ENCODE measurements at places on chromosomes 12 and 14. TPM values are rescaled to one million over a fixed set of nuclear protein-coding genes. Genes with fewer than 3 reads are reported as not detected.

Gene SDR9C7
- not detected for total RNA-seq

Gene NANOG
- total RNA-seq: 0.64 TPM

Gene SLC17A8
- total RNA-seq: 1.2 TPM

Gene LHX5
- 0.41 TPM for total RNA-seq

Gene MCRS1
- 88.1 TPM for total RNA-seq

Gene ACADS
- total RNA-seq: 11.8 TPM

Gene BCL2L14
- total RNA-seq: 1.1 TPM

Gene RNFT2
- total RNA-seq: 32.1 TPM

Gene SERPINA5
- 37.7 TPM for total RNA-seq

Gene KIF5A
- total RNA-seq: 2.8 TPM

Gene FGD4
- 85.6 TPM for total RNA-seq

Gene RAB5B
- 116 TPM for total RNA-seq

Gene LBHD2
- not detected for total RNA-seq

GRCh38 chr12:54216797-54217661 lies 28.2 kb upstream of the SMUG1 start:
- H3K4me1 ChIP-seq: peaks cover 10% of the 10 kb centered on the region
- no peak overlapping the region for H3K27ac ChIP-seq
- no peaks in the 10 kb centered on the region for H3K36me3 ChIP-seq
- peaks cover 66% of the 10 kb centered on the region for H3K27me3 ChIP-seq
- H3K4me3 ChIP-seq: peak overlapping the region; percentile 6

- H3K4me1 ChIP-seq: peaks cover 7% of the 10 kb centered on the region
- no peaks in the 10 kb centered on the region for H3K36me3 ChIP-seq
- H3K4me3 ChIP-seq: no peak overlapping the region
- no peak overlapping the region for H3K27ac ChIP-seq
These were observed 48.1 kb upstream of the ATXN7L3B start for GRCh38 chr12:74489543-74489942.

GRCh38 chr12:6461401-6462233 lies 8.9 kb downstream of the VAMP1 start:
- no peaks in the 10 kb centered on the region for H3K4me1 ChIP-seq
- H3K27ac ChIP-seq: no peak overlapping the region
- peaks cover 3% of the 10 kb centered on the region for H3K27me3 ChIP-seq
- peaks cover 3% of the 10 kb centered on the region for H3K36me3 ChIP-seq
- H3K4me3 ChIP-seq: no peak overlapping the region

DNA sequence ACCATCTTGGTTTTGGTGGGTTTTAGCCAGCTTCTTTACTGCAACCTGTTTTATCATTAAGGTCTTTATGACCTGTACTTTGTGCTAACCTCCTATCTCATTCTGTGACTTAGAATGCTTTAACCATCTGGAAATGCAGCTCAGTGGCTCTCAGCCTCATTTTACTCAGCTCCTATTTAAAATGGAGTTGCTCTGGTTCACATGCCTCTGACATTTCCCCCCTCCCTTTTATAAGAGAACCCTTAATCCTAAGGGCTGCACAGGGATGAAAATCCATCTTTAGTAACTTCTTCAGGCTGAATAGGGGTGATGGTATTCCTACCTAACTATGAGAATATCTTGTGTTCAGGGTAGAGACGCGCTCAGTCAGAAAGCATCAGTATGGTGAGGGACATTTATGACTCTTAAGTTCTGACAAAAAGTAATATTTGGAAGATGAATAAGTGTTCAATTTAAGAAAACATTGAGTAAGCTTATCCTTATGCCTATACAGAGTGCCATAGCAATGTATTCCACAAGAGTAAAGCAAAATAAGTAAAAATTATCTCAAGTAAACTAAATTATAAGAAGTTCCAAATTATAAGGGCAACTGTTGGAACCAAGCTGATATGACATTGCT lies 15.2 kb downstream of the SLC38A1 start:
- peak overlapping the region; percentile 60 for H3K27ac ChIP-seq
- H3K4me1 ChIP-seq: no peaks in the 10 kb centered on the region
- no peak overlapping the region for H3K4me3 ChIP-seq
- no peak for DNase-seq
- H3K27me3 ChIP-seq: no peaks in the 10 kb centered on the region

DNA sequence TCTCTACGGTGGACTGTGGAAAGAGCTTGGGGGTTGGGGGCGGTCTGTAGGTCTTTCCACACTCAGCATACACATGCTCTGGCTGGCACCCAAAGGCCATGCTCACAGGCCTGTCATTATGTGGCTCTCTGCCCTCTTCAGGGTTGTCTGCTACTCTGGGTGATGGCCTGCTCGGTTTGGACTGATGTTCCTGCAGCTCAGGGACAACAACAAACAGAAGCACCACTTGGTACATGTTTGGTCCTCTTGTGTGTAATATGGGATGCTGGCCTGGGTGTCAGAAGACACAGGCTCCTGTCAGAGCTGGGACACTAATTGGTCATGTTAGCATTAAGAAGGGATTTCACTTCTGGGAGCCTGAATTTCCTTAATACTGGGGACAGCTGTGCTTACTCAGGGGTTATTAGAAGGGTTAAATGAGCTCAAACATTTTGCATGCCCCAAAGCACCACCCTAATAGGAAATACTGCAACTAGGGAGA lies 32.7 kb upstream of the SELPLG start:
- no peak overlapping the region for H3K4me3 ChIP-seq
- H3K27ac ChIP-seq: no peak overlapping the region
- no peaks in the 10 kb centered on the region for H3K27me3 ChIP-seq
- H3K36me3 ChIP-seq: peaks cover 2% of the 10 kb centered on the region
- H3K4me1 ChIP-seq: peaks cover 11% of the 10 kb centered on the region

- H3K4me3 ChIP-seq: no peak overlapping the region
- no peak for DNase-seq
- H3K36me3 ChIP-seq: peaks cover 2% of the 10 kb centered on the region
- peaks cover 10% of the 10 kb centered on the region for H3K4me1 ChIP-seq
- H3K27me3 ChIP-seq: no peaks in the 10 kb centered on the region
These were observed 142.4 kb downstream of the PLCZ1 start for GRCh38 chr12:18595412-18595811.

GRCh38 chr12:5739917-5740316 lies 205.1 kb downstream of the ANO2 start:
- no peak for DNase-seq
- H3K36me3 ChIP-seq: no peaks in the 10 kb centered on the region
- H3K4me1 ChIP-seq: peaks cover 6% of the 10 kb centered on the region
- H3K27me3 ChIP-seq: peaks cover 36% of the 10 kb centered on the region
- H3K4me3 ChIP-seq: no peak overlapping the region

- H3K36me3 ChIP-seq: no peaks in the 10 kb centered on the region
- no peak for DNase-seq
- H3K27ac ChIP-seq: no peak overlapping the region
- H3K27me3 ChIP-seq: no peaks in the 10 kb centered on the region
- H3K4me1 ChIP-seq: peaks cover 26% of the 10 kb centered on the region
- no peak overlapping the region for H3K4me3 ChIP-seq
These were observed 56.7 kb downstream of the MIPOL1 start for GRCh38 chr14:37254411-37254947.

GRCh38 chr12:122964439-122965257 lies 1.6 kb downstream of the ABCB9 start:
- H3K4me3 ChIP-seq: peak overlapping the region; percentile 19
- H3K36me3 ChIP-seq: no peaks in the 10 kb centered on the region
- DNase-seq: no peak
- H3K27ac ChIP-seq: no peak overlapping the region
- peaks cover 1% of the 10 kb centered on the region for H3K4me1 ChIP-seq
- H3K27me3 ChIP-seq: peaks cover 5% of the 10 kb centered on the region

DNA sequence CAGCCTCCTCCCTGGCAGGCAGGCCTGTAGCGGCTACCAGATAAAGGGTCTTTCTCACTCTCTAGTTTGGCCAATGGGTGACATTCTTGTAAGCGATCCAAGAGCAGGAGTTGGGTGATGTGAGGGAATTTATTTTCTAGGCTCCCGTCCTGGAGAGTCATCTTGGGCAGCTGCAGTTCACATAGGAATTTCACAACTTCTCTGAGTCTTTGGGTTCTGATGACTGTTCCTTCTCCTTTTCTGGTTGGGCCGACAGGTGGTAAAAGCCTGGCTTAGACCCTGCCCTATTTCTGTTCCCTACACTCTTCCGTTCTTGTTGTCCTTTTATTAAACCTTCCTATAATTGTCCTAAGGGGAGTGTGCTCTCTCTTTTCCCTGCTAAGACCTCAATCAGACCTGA lies 42.6 kb upstream of the POC1B start:
- peak overlapping the region; percentile 67 for H3K27ac ChIP-seq
- H3K27me3 ChIP-seq: no peaks in the 10 kb centered on the region
- no peak overlapping the region for H3K4me3 ChIP-seq
- no peak for DNase-seq
- no peaks in the 10 kb centered on the region for H3K36me3 ChIP-seq

GRCh38 chr14:36176524-36176923 lies at the start of gene PTCSC3:
Gene PTCSC3, minus strand, starts transcription at chr14:36176722.
- H3K27me3 ChIP-seq: peaks cover 61% of the 10 kb centered on the region
- DNase-seq: no peak
- H3K4me1 ChIP-seq: no peaks in the 10 kb centered on the region

- no peaks in the 10 kb centered on the region for H3K4me1 ChIP-seq
- H3K36me3 ChIP-seq: no peaks in the 10 kb centered on the region
- H3K27ac ChIP-seq: no peak overlapping the region
- H3K4me3 ChIP-seq: no peak overlapping the region
- peaks cover 17% of the 10 kb centered on the region for H3K27me3 ChIP-seq
These were observed 36.4 kb downstream of the TESPA1 start for GRCh38 chr12:54948171-54948570.

DNA sequence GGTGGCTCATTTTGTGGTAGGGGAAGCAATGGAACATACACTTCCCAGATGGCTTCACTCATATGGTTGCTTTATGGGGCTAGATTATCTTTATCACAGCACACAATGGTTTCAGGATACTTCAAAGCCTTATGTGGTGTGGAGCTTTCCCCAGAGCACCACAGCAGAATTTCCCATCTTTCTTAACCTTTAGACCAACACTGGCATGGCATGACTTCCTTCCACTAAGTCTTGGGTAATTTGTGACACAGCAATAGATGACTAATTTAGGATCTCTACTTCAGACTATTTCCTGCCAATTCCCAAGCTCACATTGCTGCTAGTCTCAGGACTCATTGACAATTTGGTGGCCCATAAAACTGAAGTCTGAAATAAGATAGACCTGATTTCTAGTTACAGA lies 36.9 kb upstream of the DCN start:
- no peak for DNase-seq
- H3K4me3 ChIP-seq: no peak overlapping the region
- no peaks in the 10 kb centered on the region for H3K4me1 ChIP-seq
- H3K27ac ChIP-seq: no peak overlapping the region
- no peaks in the 10 kb centered on the region for H3K27me3 ChIP-seq

- H3K27me3 ChIP-seq: no peaks in the 10 kb centered on the region
- no peaks in the 10 kb centered on the region for H3K36me3 ChIP-seq
- no peak overlapping the region for H3K27ac ChIP-seq
- DNase-seq: no peak
- H3K4me3 ChIP-seq: no peak overlapping the region
These were observed 65.4 kb upstream of the TBPL2 start for GRCh38 chr14:55505846-55506245.

DNA sequence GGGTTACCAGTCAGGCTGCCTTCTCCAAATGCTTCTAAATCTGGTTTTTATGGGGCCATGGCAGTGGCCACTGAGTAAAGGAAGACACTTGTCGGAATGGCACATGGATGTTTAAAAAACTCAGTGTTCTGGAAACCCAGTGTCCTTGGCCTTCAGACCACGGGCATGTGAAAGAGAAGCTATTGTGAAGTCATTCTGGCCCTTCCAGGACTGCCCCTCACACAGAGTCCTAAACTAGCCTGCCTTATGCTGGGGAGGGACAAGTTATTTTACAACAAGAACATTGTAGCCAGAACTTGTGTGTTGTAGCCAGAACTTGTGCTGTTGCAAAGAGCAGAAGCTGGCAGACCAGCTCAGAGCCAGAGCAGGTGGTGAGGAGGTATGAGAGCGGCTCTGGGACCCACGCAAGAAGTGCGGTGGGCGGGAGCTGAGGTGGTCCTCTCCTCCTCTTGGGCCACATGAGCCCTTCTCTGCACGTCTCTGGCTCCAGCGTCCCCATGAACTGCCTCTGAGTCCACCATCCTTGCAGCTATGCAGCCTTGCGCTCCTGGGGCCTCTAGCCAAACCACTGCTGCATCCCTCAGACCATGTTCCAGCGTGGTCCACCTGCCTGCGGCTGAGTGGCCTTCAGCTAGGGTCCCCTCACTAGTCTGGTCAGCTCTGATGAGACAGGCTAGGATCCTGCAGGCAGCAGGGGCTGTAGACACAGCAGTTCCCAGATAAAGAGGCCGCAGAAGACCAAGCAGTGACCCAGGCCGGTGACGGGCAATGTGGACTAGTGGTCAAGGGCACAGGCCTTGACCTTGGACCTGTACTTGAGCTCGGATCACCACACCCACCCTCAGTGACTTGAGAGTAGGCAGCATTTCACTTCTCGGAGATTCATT lies 32.5 kb downstream of the MMAB start:
- no peaks in the 10 kb centered on the region for H3K27me3 ChIP-seq
- H3K4me3 ChIP-seq: no peak overlapping the region
- no peaks in the 10 kb centered on the region for H3K4me1 ChIP-seq
- DNase-seq: no peak
- peaks cover 3% of the 10 kb centered on the region for H3K36me3 ChIP-seq

DNA sequence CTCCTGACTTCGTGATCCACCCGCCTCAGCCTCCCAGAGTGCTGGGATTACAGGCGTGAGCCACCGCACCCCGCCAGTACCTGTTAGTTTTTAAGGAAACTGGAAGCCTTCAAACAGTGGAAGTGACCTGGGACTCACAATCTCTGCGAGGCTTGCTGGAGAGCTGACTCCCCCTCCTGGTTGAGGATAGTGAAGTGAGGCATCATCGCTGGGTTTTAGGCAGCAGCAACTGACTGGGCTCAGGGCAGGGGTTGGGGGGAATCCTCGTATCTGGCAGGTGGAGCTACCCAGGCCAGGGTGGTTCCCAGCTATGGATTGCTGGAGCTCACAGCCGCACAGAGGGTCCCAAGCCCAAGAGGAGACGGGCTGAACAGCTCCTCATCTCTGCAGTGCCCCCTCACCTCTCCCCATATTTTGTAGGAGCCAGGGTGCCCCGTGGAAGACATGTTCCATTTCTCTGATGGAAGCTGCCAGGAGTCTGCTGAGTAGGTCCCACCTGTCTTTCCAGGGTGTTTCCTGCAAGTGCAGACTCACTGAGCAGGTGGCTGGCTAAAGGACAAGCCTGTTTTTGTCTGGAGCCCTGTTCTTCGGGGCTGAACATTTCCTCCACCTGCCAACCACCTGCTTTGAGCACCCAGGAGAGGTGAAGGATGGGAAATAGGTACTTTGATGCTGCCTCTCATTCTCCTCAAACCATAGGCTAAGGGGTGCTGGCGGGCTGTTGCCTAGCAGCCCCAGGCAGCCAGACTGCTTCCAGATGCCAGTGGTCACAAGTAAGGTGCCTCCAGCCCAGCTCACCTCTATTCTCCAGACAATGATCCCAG lies 3.1 kb downstream of the AVIL start:
- H3K36me3 ChIP-seq: peaks cover 1% of the 10 kb centered on the region
- peaks cover 17% of the 10 kb centered on the region for H3K4me1 ChIP-seq
- no peak overlapping the region for H3K27ac ChIP-seq
- no peak for DNase-seq
- no peaks in the 10 kb centered on the region for H3K27me3 ChIP-seq

- no peak for DNase-seq
- peaks cover 2% of the 10 kb centered on the region for H3K27me3 ChIP-seq
- H3K36me3 ChIP-seq: peaks cover 8% of the 10 kb centered on the region
- no peak overlapping the region for H3K27ac ChIP-seq
- H3K4me1 ChIP-seq: peaks cover 1% of the 10 kb centered on the region
These were observed 76.0 kb upstream of the CCDC60 start for GRCh38 chr12:119258556-119258955.

- H3K27ac ChIP-seq: peak overlapping the region; percentile 72
- H3K4me1 ChIP-seq: peaks cover 14% of the 10 kb centered on the region
- DNase-seq: no peak
- no peak overlapping the region for H3K4me3 ChIP-seq
- peaks cover 15% of the 10 kb centered on the region for H3K36me3 ChIP-seq
- H3K27me3 ChIP-seq: no peaks in the 10 kb centered on the region
These were observed 119.2 kb downstream of the TRMT5 start for GRCh38 chr14:60861545-60862140.

Measured in progenitor cell of endocrine pancreas (in vitro differentiated cells).